ENCODE measurements at places on chromosomes 11 and 22.

GRCh38 chr22:42780070-42780540 lies 59.4 kb upstream of the A4GALT start:
- peak; percentile 7 for DNase-seq

- no peak for DNase-seq
Observed at GRCh38 chr11:117960406-117960805, 25.8 kb upstream of the IL10RA start.

- DNase-seq, result no peak
Observed at GRCh38 chr11:34588023-34588422, 32.9 kb upstream of the EHF start.

GRCh38 chr11:36404831-36405230 lies 105.2 kb downstream of the TRAF6 start:
- DNase-seq, result no peak
